ENCODE measurements at places on chromosomes 13 and 19.
A peak's percentile ranks its signal among the peaks of the same experiment; 100 is the strongest.

DNA sequence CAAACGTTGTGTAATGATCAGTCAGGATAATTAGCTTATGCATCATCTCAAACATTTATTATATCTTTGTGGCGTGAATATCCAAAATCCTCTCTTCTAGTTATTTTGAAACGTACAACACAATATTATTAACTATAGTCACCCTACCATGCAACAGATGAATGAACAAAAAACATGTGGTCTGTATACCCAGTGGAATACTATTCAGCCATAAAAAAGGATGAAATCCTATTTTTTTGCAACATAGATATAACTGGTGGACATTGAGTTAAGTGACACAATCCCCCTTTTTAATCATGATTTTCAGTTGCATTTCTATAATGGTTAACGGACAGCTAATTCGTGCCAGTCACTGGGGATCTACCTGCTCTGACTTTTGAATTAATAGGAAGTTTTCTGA lies 145.6 kb downstream of the SOX1 start:
- no peak for DNase-seq

- DNase-seq = no peak
These were observed 1617.1 kb downstream of the PCDH9 start for GRCh38 chr13:65613004-65613403.

GRCh38 chr19:31140717-31141116 lies 208.5 kb downstream of the TSHZ3 start:
- DNase-seq = no peak

GRCh38 chr13:41008349-41008980 lies 10.7 kb downstream of the ELF1 start:
- no peak for DNase-seq

DNA sequence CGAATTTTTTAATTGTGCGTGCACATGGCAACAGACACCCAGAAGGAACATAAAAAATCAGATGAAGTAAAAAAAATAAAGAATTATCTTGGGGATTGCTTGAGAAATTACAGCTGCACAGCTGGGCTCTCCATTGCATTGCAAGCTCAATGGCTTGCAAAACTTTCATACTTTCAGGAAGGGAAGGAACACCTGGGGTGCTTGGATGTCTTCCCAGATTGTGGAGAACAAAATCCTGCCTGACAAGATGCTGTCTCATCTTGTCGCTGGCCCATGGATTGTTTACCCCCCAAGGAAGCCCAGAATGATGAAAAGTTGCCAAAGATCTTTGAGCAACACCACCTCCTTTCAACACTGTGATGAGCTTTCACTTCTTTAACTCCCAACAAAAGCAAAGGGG lies 11.0 kb upstream of the CASP14 start:
- DNase-seq = no peak

DNA sequence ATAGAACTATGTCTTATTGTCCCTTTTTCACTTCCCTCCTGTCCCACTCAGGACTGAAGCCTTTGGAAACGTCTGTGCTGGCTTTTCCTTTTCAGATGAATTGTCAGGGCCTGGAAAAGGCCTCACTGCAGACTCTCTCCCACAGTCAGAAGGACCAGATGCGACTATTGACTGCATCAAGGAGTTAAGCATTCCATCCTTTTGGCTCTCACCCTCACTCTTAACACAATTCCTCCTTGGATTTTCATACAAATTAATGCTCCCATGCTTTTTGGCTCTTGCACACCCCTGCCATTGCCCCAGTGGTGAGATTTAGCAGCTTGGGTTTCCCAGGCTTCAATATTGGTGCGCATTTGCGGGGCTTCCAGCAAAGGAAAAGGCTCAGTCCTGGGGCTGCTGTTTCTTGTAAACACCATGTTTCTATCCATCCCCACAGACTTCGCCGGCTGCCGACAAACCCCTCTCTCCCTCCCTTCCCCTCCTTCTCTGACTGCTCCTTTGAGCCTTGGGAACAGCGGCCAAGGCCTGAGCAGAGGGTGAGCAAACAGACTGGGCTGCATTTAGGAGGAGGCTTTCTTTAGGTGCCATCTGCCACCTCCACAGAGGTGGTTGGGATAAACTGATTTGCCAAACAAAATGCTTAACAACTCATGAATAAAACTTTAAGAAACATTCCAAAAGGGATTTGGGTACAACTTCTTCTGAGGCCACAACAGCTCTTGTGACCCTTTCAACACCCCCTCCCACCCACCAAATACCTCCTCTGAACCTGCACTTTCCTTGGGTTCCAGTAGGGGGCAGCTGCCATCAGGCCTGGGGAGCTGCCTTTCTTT lies 48.6 kb upstream of the PCDH8 start:
- no peak for DNase-seq

GRCh38 chr13:41352935-41353840 lies 42.1 kb downstream of the NAA16 start:
- peak; percentile 87 for DNase-seq

DNA sequence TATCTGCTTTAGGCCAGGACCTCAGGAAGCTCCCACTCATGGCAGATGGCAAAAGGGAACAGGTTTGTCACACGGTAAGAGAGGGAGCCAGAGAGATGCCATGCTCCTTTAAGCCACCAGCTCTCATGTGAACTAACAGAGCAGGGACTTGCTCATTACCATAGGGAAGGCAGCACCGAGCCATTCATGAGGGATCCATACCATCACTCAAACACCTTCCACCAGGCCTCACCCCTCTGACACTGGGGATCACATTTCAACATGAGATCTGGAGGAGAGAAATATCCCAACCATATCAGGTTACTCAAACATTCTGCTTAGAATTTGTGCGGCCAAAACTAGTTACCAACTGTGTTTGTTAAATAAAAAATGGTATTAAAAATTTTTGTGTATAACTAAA lies 427.0 kb downstream of the UQCRFS1 start:
- DNase-seq = no peak

GRCh38 chr13:97786510-97786909 lies 167.0 kb upstream of the IPO5 start:
- no peak for DNase-seq

- no peak for DNase-seq
These were observed 3.7 kb upstream of the SBK2 start for GRCh38 chr19:55540619-55541018.

- DNase-seq = no peak
These were observed 21.6 kb downstream of the SLC25A30 start for GRCh38 chr13:45396533-45397095.

DNA sequence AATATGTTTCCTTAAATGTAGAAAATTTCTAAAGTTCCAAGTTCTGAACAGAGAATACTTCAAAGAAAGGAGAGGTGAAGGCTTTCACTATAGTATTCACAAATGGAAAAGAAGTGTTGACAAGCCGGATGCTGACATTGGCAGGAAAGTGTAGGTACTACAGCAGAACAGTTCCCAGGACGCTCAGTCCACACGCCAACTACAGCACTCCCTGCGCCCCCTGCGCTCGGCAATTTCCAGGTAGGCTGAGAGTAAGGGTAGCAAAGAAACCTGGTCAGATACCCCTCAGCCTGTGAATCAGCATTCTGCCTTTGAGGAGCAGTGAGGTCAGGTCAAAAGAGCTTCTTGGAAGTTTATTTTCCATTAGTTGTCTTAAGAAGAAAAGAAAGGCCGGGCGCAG lies 115.3 kb downstream of the NALCN start:
- DNase-seq = no peak

DNA sequence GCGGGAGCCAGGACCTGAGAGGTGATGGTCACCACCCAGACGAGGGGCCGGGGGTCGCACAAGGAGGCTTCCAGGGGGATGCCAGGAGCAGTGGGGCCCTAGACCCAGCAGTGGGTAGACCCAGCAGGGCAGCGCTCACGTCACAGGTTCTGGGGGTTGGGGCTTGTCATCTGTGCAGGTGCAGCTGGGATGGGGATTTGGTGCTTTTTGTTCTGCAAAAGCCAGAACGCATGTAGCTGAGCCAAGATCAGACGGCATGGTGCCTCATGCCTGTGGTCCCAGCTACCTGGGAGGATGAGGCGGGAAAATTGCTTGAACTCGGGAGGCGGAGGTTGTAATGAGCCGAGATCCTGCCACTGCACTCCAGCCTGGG lies 15.1 kb downstream of the CSNK1G2 start:
- no peak for DNase-seq

DNA sequence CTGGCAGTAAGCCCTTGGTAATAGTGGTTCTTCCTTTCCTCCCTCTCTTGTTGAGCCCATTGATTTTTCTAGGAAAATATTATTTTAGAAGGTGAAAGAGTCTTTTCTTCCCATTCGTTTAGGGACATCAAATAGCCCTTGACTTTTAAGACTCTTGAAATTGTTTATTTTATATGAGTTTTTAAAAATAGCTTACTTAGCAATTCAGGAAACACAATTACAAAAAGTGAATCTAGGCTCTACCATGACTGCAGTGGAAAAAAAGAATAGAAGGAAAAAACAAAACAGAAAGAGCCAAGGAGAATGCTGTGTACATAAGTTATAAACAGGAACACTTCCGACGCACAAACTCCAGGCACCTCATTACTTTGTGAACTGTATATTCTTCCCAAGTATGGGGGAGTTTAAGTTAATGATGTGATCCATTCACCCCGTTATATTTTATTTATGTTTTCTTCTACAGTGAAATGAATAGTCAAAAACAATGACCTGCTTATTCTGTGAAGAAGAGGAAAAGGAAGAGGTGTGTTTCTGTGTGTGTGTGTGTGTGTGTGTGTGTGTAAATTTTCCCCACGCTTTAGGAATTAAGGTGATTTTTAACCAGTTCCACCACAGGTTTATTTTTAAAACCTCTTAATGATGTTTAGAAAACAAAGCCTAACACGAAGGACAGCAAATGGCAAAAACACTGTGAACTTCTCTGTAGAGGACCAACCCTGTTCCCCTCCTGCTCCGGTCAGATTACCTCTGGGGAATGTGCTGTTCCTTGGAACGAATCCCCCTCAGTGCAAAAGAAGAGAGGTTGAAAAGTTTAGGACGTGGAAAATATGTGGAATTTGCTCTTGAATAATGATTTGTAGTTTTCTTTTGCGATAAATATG lies 266.3 kb downstream of the KLF5 start:
- no peak for DNase-seq

DNA sequence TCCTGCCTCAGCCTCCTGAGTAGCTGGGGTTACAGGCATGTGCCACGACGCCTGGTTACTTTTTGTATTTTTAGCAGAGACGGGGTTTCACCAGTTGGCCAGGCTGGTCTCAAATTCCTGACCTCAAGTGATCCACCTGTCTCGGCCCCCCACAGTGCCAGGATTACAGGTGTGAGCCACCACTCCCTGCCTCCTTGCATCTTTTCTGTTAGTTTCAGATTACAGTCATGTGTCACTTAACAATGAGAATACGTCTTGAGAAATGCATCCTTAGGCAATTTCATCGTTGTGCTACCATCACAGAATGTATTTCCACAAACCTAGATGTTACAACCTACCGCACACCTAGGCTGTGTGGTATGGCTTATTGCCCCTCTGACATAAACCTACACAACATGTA lies 180.4 kb downstream of the TM9SF2 start:
- no peak for DNase-seq

GRCh38 chr13:28485551-28485950 lies 9.4 kb downstream of the FLT1 start:
- DNase-seq = no peak

- no peak for DNase-seq
These were observed 32.2 kb upstream of the TM9SF2 start for GRCh38 chr13:99469041-99469440.

GRCh38 chr13:43405457-43405856 lies 381.3 kb downstream of the ENOX1 start:
- no peak for DNase-seq

GRCh38 chr13:57418067-57418677 lies 213.4 kb upstream of the PCDH17 start:
- DNase-seq = no peak

- no peak for DNase-seq
These were observed 59.3 kb downstream of the PEPD start for GRCh38 chr19:33462112-33462791.

DNA sequence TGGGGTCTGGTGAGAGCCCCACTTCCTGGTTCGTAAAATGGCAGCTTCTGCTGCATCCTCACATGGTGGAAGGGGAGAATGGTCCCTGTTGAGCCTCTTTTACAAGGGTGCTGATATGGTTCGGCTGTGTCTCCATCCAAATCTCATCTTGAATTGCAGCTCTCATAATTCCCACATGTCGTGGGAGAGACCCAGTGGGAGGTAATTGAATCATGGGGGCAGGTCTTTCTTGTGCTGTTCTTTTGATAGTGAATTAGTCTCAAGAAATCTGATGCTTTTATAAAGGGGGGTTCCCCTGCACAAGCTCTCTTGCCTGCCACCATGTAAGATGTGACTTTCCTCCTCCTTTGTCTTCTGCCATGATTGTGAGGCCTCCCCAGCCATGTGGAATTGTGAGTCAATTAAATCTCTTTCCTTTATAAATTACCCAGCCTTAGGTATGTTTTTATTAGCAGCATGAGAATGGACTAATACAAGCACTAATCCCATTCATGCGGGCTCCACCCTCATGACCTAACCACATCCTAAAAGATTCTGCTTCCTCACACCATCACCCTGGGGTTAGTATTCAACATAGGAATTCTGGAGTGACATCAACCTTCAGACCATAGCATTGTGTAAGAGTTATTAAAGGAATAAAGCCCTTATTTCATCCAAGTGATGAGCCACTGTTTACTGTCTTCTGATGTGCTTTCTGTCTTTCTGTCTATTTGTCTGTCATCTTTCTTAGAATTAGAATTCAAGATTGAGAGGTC lies 159.0 kb upstream of the IRS2 start:
- no peak for DNase-seq

GRCh38 chr13:26386026-26386425 lies 132.1 kb downstream of the CDK8 start:
- no peak for DNase-seq

GRCh38 chr19:28327905-28328304 lies 885.0 kb downstream of the UQCRFS1 start:
- DNase-seq = no peak

DNA sequence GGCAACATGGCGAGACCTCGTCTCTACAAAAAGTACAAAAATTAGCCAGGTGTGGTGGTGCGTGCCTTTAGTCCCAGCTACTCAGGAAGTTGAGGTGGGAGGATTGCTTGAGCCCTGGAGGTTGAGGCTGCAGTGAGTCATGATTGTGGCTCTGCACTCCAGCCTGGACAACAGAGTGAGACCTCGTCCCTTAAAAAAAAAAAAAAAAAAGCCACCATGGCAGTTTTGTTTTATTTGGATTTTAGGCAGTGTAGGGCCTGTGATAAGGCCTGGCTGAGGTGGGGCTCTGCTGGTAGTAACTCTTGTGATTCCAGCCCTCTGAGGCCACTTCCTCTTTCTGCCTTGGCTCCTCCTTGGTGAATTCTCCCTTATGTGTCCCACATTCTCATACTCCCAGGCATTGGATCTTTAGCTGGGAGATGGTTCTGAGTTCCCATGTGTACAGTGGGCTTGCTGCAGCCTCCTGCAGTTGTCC lies 39.2 kb downstream of the GATAD2A start:
- DNase-seq = peak; percentile 26

DNA sequence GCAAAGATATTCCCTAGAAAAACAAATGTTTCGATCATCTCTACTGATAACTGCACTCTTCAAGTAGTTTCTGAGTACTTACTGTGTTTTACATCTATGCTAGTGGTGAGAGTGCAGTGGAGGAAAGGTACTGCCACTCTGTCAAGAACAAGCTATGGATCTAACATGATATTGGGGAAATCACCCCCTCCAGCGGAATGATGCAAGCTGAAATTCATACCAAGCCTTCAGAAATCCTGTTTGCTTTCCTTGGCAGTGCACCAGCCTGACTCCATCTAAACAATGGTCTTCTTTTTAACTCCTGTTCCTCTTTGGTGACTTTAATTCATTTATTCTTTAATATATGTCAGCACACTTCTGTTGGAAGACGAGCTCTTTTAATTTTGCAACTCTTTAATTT lies 238.0 kb downstream of the PCDH9 start:
- DNase-seq = no peak

- no peak for DNase-seq
These were observed 82.5 kb downstream of the DHRS12 start for GRCh38 chr13:51721496-51721895.
